Left lobe of liver (tissue), 2 donors: ENCODE measurements at places on chromosomes 6 and 20. TPM values are rescaled to one million over a fixed set of nuclear protein-coding genes. Genes with fewer than 3 reads are reported as not detected.

DNA sequence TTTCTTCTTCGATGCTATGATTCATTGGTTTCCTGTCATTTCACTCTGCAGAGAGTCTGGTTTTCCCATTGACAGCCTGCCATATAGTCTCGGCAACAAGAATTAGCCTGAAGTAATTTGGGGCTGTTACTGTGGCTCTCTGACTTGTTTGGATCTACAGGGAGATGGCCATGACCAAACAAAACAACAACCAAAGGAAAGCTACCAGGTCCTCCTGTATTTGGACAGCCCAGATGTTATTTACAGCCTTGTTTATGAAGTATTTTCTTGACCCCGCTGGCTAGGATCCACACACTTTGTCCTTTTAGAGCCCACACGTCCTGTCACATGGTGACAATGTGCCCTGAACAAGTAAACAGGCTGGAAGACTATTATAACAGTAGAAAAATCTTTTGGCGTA lies 111.4 kb upstream of the PREP start:
- no peak for DNase-seq

GRCh38 chr6:87378947-87379346 lies 28.8 kb upstream of the CFAP206 start:
- DNase-seq = no peak

DNA sequence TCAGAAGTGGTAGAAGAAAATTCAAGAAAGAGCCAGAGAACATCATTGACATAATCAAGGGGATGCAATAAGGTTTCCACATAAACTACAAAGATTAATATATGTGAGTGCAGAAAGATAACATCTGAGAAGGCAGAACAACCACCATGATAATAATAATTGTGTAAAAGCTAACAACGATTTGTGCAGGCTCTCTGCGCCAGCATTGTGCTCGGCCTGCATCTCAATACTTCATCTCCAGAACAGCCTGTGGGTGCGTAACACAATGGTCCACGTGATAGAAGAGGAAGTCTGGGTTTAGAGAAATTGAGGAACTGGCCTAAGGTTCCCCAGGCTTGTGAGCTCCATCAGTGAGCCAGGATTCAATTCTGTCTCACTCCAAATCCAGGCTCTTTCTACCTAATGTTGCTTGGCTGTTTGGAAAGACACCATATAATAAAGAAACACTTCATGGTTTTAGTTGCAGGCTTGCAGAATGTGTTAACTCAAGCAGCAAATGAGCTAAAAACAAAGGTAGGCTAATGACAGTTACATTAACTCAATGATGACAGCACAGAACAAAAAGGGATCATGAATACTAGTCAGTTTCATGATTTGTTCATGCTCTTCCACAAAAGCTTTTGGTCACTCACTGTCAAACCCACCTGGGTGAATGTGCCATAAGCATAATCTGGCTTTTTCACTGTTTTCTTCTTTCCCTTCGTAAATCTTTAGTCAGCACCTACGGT lies 71.2 kb downstream of the LY86 start:
- DNase-seq = no peak

- DNase-seq = no peak
These were observed 27.4 kb upstream of the VAPB start for GRCh38 chr20:58361481-58362205.

GRCh38 chr6:135043846-135044245 lies 10.8 kb downstream of the HBS1L start:
- no peak for DNase-seq

HCK gene
- 3.7 TPM for total RNA-seq

SPACA1 gene
- not detected for total RNA-seq

MOG gene
- not detected for total RNA-seq

ARG1 gene
- 1,138 TPM for total RNA-seq

PSORS1C1 gene
- not detected for total RNA-seq

TFAP2D gene
- not detected for total RNA-seq

GLP1R gene
- not detected for total RNA-seq

FILIP1 gene
- 1.1 TPM for total RNA-seq

LATS1 gene
- total RNA-seq = 10.2 TPM

EEF1A1 gene
- total RNA-seq = 3,300 TPM
